NCI-H524 (cell line): ENCODE measurements at places on chromosomes 13 and 19.

DNA sequence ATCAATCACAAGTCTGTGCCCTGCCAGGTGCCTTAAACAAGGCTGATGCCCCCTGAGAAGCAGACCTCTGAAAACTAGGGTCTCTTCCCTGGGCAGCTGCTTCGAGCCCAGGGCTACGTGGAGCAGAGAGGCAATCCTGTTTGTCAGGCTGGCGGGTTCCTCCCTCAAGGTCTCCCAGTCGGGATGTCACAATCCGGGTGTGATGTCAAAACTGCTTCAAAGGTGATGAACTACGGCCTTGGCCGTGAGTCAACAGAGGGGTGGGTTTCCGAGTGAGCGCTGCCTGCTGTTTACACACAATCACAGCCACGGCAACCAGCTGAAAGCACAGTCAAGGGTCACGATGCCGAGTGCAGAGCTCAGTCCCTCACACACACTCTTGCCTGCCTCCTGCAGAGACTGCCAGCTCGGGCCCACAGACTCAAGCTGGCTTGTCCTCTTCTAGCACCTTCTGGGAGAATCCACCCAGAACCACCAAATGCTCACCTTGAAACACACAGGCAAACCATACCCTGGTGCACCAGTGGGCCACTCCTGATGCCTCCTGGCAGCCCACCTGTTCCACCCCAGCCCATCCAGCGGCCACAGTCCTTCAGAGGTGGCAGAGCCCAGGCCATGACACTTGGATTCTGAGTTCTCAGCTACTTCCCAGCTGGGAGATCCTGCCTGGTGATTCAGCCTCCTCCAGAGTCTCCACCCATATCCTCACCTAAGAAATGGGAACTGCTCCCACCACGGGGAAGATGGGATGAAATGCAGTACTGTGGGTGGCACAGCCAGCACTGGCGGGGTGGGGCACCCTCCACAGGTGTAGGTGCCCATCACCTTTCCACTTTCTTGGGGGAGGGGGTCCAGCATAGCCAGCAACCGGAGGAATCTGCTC lies 6.8 kb downstream of the ELL start:
- DNase-seq, result no peak

GRCh38 chr19:5719274-5719960 lies 529 bp downstream of the LONP1 start:
- peak; percentile 27 for DNase-seq

DNA sequence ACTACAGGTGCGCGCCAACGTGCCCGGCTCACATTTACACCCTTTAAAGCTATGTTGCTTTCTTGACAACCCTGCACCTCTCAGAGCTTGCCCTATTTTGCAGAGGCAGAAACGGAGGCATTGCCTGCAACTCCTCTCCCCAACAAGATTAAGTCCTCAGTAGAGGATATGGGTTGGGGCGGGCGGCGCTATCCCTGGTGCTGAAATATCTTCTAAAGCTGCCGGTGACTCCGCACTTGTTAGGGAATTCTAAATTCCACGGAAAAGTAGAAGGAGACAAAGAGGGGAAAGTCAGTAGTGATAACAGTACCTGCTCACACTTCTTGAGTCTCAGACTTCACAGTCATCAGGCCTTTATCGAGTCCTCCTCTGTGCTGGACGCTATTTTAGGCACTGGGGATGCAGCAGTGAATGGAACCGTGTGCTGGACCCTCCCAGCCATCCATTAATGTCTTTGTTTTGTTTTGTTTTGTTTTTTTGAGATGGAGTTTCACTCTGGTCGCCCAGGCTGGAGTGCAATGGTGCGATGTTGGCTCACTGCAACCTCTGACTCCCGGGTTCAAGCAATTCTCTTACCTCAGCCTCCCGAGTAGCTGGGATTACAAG lies 18.0 kb downstream of the SLC5A5 start:
- DNase-seq, result no peak

DNA sequence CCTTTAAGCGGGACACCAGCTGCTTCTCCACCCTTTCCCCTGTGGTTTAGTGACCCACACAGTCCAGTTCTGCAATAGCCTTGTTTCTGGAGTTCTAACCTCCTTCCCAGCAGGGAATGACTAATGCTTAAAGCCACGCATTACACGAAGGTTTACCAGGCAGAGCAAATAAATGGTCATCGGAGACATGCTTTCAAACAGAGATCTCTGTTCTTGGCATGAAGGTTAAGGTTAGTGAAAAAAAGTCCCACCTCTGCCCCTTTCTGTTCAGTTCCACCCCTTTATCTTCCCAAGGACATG lies 25.3 kb upstream of the MEDAG start:
- no peak for DNase-seq

DNA sequence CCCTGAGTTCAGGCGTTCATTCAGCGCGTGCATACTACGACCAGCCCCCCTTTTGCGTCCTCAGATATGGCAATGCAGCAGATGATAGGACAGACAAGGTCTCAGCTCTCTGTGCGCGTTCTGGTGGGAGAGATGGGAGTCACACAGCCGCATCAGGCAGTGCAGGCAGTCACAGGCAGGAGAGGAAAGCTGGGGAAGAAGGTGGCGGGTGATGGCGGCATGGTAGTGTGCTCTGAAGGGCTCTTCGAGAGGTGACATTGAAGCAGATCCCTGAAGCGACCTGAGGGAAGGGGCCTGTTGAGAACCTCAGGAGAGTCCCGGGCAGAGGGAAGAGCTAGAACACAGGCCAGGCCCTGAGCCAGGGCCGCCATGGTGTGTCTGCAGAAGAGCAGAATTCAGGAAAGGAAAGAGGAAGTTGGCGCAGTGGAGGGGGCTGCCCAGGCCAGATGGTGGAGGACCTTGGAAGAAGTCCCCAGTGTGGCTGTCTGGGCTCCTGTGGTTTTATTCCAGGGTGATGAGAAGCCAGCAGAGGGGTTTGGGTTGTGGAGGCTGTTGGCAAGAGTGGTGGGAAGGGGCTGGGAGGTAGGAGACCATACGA lies 3.5 kb downstream of the USF2 start:
- DNase-seq, result no peak

- DNase-seq, result peak; percentile 99
These were observed at the start of gene ZNF491 for GRCh38 chr19:11798391-11799330. Gene ZNF491 (plus strand): TSS chr19:11798523. CDS start chr19:11805954, 7,431 bp downstream.

DNA sequence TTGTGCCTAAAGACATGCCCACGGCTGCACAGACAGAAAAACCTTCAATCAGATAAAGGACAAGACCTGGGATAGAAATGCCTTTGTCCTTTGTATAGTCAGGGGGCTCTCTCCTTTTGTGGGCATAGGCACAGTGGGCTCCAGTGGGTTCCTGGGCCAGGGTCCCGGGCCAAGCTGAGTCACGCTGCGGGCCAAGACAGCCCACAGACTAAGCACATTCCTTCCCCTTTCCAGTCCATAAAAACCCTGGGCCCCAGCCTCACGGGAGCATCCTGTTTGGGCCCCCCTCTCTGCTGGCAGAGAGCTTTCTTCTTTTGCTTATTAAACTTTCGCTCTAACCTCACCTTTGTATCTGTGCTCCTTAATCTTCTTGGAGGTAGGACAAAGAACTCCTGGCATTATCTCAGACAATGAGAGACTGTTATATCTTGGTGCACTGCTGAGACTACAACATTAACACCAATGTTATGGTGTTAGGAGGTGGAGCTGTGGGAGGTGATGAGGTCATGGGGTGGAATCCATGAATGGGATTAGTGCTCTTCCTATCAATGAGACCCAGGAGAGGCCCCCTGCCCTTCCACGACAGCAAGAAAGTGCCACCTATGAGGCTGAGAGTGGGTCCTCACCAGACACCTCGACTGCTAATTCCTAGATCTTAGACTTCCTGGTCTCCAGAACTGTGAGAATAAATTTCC lies 20.8 kb upstream of the FBXL3 start:
- no peak for DNase-seq

GRCh38 chr19:18849838-18850400 lies 18.2 kb downstream of the UPF1 start:
- no peak for DNase-seq

DNA sequence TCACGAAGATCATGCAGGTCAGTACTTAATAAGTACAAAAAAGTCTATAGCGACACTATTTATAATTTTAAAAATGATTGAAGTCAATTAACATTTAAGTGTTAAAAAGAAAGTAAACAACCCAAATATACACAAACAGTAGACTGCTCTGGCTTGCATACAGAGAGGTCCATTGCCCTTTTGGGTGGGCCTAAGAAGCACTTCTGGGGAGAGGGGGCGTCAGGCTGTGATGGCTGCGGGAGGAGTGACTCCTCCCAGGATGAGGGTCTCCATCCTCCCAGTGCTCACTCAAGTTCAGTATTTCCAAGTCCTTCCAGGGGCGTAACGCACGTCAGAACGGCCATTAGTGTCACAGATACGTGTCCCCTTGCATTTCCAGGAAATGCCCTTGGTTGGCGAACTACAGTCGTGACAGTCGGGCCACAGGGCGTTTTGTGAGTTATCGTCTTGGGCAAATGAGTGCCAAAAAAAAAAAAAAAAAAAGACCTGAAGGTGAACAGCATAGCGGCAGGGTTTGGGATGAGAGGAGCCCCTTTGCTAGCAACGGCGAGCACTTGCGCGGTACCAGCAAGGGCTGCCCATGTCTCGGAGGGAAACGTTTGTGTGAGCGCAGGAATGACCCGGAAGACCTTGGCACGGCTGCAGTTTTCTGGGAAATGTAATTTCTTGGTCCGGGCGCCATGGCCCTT lies at the start of gene SCGB2B2:
Gene SCGB2B2 (minus strand): TSS at position 463 of the 689 bp plus-strand sequence. CDS start 82,596 bp downstream, outside the sequence.
- DNase-seq, result peak; percentile 91

DNA sequence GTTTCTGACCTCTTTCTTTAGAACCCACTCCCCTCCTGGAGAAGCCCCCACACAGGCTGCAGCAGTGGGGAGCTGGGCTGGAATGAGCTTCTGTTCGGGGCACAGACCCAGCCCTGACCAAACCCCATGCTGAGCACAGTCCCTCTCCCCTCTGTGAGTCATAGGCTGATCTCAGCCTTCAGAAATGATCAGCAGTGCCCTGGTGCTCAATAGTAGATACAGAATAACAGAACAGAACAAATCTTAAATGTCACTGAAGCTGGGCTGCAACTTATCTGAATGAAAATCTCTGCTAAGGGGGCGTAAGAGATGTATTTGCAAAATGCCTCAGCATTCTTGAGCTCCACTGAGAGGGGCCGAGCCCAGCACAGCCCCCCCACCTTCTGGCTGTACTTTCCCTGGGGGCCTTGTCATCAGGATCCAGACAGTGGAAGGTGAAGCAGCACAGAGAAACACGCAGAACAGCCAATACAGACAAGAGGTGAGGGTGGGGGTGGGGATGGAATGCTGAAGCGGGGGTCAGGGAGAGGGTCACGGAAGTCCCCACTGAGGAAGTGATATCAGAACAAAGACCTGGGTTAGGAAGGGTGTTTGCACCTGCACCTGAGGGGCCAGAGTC lies 9.9 kb downstream of the ZNF665 start:
- DNase-seq, result no peak

DNA sequence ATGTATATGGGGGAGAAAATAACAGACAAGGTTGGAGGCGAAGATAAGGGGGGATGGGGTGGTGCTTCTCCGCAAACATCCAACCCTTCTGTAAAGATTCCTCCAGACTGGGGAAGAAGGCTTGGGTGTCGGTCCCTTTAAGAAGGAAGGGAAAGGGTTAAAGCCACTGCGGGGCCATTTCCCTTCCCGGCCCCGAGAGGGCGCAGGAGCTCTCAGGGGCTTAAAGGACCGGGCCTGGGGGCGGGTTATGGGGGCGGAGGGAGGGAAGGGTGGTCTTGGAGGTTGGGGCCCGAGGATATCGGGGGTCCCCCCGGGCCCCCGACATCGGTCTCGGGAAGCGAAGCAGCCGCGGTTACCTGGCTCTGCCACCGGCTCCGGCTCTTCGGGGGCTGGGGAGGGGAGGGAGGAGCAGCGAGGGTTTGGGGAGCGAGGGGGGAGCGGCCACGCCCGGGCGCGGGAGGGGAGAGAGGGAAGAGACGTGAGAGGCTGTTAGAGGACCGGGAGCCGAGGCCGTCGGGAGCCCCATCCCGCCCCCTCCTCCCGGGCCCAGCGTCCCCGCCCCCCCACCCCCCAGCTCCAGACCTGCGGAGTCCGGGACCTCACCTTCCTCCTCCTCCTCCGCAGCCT lies 2.8 kb downstream of the TNNT1 start:
- DNase-seq, result no peak

DNA sequence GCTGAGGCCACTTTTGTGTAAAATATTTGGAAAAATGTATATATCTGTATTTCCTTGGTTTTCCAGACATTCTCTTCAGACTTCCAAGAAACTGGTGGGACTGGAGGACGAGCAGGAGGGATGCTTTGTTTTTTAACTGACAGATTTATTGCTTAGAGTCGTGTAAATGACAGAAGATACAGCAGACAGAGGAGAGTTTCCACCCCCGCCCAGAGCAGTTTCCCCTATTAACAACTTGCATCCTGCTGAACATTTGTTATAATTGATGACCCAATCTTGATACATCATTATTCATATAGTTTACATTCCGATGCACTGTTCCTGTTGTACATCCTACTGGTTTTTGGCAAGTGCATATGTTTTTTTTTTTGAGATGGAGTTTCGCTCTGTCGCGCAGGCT lies 7.1 kb upstream of the DOCK6 start:
- DNase-seq, result no peak

- no peak for DNase-seq
These were observed 19.2 kb downstream of the KLK5 start for GRCh38 chr19:50933640-50934039.

DNA sequence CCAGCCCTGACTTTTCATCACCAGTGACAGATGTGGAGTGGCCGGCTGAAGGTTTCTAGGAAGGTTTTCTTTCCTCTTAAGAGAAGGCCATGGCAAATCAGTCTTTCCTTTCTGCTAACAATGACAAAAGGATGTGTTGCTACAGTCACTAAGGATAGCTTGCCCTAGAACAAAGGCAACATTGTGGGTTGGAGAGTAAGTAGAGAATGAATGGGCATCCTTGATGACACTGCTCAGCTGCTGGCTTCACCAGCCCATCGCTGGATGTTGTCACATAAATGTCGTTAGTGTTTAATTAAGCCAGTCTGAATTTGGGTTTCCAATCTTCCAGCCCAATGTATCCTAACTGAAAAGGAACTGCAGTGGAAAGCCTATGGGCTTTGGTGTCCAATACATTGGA lies 168.4 kb downstream of the ZIC5 start:
- DNase-seq, result no peak

- DNase-seq, result no peak
These were observed 246.6 kb downstream of the NHLRC3 start for GRCh38 chr13:39284801-39285388.

GRCh38 chr19:17346109-17346671 lies 8.8 kb downstream of the GTPBP3 start:
- DNase-seq, result peak; percentile 66

GRCh38 chr19:3270902-3271301 lies 46.4 kb downstream of the CELF5 start:
- peak; percentile 99 for DNase-seq

DNA sequence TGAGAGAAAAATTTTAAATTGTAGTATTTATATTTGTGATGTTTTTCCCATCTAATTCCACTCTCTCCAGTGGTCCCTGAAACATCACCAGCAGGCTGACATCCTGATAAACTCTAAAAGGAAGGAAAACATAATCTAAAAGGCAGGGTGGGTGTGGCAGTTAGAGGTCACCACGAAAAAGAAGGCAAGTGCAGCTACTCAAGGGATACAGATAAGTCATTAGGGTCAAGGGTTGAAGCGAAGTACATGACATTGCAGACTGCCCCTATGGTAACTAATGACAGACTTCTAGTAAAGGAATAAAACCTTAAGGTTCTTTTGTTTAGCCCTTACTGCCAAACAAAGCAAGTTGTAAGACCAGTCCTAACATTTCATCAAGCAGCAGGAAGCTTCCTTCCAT lies 6.0 kb upstream of the NEK3 start:
- no peak for DNase-seq

- DNase-seq, result no peak
These were observed 1.3 kb upstream of the SNAPC2 start for GRCh38 chr19:7918615-7919421.
